ENCODE measurements at places on chromosomes 3 and 15.

DNA sequence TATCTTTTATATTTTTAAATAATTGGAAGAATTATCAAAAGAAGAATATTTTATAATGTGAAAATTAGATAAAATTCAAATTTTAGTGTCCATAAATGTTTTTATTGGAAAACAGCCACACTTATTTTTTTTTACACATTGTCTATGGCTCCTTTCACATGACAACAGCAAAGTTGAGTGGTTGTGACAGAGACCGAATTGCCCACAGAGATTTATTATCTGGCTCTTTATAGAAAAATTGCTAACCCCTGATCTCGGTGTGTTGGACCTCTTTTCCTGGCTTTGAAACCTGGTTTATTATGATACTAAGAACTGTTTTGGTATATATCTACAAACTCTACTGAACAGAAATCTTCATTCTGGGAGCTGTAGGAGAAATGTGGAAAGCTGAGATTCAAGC is 269.1 kb upstream of the UMPS start:
- no peak for DNase-seq

DNA sequence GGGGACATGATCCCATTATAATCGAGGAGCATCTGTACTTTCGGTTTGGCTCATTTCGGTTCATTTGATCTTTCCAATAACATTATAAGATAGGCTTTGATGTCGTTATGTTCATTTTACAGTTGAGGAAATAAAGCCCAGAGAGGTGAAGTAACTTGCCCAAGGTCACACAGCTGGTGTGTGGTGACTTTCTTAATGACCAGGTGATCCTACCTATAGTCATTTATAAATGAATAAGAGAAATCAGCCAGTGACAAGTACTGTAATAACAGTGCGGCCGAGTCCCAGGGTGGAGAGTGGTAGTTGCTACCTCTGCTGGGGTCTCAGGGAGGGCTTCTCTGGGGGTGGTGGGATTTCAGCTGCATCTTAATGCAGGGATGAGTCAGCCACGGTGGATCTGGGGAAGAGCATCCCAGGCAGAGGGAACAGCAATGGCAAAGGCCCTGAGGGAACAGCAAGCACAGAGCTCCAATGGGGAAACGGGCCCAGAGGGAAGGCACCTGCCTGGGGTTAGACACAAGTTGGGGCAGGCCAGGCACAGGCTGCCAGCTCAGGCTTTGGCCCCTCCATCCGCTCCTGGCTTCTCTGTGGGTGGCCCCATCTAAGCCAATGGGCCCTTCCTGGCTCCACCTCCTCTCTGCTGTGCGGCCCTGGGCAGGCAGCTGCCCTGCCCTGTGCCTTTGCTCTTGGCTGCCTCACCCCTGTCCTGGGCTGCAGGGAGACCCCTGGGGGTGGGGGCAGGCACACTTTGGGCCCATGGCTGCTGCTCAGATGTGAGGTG is 1.1 kb upstream of the FBLN2 start:
- no peak for DNase-seq

DNA sequence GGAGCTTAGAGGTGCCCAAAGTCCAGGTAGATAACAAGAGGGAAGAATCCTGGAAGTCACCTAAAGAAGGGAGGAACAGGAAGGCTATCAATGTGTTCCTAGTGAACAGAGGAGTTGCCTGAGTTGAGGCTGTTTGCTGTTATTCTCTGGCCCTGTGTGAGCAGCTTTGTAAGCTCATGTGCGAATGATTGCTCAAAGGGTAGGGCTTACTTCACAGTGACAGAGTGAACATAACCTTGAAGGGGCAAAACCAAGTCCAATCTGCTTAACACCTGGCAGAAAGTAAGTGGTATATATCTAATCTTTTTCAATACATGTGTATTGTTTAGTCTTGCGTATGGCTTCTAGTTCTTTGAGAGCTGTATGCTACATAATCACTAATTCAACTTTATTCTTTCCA is 1153.6 kb downstream of the TUSC7 start:
- DNase-seq: no peak

DNA sequence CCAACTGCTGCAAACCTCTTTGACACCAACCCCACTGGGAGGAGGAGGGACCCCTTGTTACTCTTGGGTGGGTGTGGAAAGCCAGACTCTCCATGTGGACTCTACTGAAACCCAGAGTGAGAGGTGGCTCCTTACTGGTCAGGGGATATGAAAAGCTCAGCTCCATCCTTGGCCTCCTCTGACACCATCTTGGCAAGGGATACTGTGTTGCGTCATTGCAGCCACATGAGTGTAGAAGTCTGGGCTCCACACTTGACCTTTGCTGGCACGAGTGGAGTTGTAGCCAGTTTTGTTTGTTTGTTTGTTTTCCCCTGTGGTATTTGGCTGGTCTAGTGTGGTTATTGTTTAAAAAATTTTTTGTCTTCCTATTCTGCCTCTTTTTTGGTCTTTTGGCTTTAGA is 289.1 kb downstream of the GAP43 start:
- no peak for DNase-seq

GRCh38 chr15:51314391-51315337 is 23.7 kb downstream of the CYP19A1 start:
- DNase-seq: no peak

All from HFF-Myc (cell line).